NCI-H2107 (cell line): ENCODE measurements at places on chromosomes 1 and 21.

DNA sequence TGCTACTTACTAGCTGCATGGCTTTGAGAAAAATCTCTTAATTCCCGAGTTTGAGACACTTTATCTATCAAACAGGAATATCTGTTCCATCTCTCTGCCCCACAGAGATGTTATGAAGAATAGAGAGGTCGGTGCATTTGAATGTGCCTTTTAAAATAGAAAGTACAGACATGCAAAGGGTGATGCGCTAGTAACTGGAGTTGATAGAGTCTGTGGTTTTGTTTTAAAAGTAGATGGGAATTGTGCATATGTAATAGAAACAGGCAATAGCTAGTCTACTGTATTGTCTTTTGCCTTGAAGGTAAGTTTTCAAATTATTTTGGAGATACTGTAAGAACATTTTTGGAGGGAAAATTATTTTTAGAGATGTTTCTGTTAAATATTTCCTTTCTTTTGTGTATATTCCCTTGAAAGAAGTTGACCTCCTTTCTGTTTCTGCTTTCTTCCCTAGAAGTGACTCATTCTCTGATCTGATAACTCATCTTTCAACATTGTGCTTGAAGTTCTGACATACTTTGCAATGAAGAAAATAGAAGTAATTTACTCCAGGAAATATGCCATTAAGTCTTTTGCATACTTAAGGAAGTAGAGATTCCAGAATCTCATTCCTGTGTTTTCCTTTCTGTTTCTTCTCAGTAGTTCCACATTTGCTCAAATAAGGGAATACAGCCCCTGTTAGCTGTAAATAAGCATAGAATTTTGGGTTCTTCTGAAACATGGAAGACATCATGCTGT lies 151.6 kb downstream of the SDCCAG8 start:
- DNase-seq: no peak

- DNase-seq: no peak
Observed at GRCh38 chr1:47527653-47528272, 89.9 kb downstream of the FOXD2 start.

DNA sequence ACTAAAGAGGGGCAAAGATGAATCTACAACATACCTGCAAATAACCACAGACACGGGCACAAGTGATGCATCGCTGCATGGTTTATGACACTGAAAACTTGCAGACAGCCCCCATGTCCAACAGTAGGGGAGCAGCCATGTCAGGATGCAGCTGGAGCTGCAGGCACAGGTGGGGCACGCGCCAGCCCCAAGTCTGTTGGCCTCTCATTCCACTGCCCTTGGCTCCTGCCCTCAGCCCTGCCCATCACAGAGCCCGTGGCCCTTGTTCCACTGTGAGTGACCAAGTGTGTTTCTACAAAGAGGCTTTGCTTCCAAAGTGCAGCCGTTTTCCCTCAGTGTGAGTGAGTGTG lies 3.2 kb upstream of the PADI4 start:
- DNase-seq: no peak

- no peak for DNase-seq
Observed at GRCh38 chr1:238658763-238659162, 727.6 kb upstream of the CHRM3 start.

- no peak for DNase-seq
Observed at GRCh38 chr1:2226525-2227345, 1.4 kb upstream of the SKI start.
